Fibroblast of skin of back (primary cell): ENCODE measurements at places on chromosomes 6 and 20.

- no peak for DNase-seq
Measured at GRCh38 chr20:3777381-3777715, 3.9 kb downstream of the SPEF1 start.

DNA sequence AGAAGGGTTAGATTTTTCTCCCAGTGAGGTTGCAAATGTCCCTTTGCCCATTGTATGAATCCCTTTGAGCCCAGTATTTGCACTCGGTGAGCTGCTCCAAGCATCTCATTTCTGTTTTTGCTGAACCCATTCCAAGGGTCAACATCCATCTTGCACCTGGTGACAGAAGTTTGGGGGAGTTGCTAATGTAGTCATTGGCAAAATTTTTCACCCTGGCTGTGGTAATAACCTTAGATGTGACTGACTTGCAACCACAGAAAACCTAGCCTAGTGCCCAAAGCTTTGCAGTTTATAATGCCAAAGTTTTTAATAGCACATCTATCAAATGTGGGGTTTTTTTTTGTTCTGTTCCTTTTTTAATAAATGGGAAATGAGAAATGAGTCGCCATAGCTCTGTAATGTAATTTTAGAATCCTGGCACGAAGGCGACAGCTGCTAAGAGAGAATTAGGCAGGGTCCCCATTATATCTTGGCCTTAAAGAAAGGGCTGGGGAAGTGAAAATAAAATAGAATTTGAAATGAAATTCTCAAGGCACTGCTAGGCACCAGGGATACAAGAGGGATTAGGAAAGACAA is 682.8 kb downstream of the KIF16B start:
- no peak for DNase-seq

- DNase-seq, result no peak
Measured at GRCh38 chr20:4866429-4866828, 134.9 kb downstream of the SLC23A2 start.

GRCh38 chr6:135014353-135014832 is 40.2 kb downstream of the HBS1L start:
- no peak for DNase-seq

DNA sequence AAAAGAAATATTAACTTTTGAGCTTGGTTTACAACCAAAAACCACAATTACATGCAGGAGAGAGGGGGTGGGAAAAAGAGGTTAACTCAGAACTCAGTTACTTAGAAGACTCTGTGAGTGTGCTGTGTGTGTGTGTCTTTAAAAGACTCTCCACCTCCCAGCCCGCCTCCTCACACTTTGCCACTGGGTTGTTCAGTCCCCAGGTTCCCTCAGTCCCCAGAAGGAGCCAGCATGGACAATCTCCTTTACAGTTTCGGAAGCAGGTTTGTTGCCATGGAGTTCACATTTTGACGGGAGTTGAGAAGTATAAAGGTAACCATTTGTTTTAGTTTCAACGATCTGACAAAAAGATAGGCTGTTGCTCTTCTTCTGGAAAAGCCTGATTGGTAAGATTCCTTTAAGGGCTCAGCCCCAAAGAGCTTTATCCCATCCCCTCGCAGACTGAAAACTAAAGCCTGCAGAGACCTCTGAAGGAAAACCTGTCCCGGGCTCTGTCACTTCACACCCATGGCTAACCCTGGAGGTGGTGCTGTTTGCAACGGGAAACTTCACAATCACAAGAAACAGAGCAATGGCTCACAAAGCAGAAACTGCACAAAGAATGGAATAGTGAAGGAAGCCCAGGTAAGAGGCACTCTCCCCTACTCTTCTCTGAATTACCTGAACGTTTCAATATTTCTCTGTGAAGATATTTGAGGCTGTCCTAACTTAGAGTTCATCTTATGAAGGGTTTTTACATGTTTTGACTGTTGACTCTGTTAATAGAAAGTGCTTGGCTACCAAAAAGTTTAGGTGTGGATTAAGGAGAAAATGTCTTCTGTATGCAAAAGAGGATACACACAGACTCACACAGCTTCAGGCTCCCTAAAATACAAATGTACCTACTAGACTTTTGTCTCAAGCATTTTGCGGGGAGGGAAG is at the start of gene SPTLC3:
Gene SPTLC3 (plus strand): TSS at position 212 of the 921 bp plus-strand sequence. CDS start 296 bp downstream, at position 508.
- DNase-seq, result peak; percentile 15

GRCh38 chr6:156727715-156728385 is 49.3 kb upstream of the ARID1B start:
- no peak for DNase-seq

DNA sequence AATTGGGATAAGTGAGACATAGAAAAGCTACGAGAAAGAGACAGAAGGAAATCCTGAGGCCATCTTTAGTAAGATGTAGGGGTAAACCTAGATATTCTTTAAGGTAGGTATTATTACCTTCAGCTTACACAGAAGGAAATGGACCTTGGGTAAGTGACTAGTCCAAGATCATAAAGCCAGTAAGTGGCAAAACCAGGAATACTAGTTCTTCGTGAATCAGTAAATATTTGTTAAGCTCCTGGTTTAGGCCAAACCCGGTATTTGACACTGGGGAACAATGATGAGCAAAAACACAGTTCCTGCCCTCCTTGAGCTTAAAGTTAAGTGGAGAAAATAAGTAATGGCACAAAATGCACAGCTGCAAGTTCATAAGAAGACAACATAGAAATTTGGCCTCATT is 5.3 kb downstream of the TRIM39 start:
- no peak for DNase-seq

GRCh38 chr6:143179901-143180612 is 119.4 kb downstream of the AIG1 start:
- no peak for DNase-seq

DNA sequence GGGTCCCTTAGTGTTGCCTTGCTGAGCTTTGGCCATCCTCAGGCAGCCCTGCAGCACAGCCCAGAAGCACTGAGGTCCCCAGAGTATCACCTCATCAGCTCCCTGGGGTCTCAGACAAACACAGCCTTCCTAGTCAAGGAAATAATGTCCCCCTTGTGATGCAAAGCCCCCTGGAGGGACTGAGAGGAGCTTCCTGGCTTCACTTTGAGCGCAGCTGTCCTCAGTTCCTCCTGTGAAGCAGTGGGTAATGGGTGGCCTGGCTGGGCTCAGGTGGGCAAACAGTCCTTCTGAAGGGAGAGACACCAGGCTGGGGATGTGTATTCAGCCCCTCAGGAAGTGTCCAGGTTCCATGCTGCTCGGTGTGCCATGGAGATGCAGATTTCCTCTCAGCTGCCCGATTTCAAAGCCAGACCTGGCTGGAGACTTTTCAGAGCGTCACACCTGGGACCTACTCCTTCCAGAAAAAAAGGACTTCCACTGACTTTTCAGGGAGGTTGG is 79.2 kb upstream of the FOXA2 start:
- no peak for DNase-seq

DNA sequence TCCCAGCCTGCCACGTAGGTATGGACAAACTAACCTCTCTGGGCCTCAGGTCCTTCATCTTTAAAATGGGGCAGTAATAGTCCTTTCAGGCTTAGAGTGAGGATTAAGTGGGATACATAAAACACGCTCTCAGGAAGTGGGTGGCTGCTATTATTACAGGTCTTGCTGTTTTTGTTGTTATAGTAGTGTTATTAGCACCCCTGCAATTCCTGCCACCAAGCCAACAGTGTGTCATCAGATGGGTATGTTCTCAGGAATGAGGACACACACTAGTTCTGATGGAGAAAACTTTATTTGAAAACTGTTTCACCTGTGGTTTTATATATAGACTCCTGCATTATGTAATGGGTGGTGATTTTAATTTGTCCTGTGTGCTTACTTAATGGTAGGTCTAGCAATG is 131.7 kb downstream of the LRRC1 start:
- peak; percentile 56 for DNase-seq

DNA sequence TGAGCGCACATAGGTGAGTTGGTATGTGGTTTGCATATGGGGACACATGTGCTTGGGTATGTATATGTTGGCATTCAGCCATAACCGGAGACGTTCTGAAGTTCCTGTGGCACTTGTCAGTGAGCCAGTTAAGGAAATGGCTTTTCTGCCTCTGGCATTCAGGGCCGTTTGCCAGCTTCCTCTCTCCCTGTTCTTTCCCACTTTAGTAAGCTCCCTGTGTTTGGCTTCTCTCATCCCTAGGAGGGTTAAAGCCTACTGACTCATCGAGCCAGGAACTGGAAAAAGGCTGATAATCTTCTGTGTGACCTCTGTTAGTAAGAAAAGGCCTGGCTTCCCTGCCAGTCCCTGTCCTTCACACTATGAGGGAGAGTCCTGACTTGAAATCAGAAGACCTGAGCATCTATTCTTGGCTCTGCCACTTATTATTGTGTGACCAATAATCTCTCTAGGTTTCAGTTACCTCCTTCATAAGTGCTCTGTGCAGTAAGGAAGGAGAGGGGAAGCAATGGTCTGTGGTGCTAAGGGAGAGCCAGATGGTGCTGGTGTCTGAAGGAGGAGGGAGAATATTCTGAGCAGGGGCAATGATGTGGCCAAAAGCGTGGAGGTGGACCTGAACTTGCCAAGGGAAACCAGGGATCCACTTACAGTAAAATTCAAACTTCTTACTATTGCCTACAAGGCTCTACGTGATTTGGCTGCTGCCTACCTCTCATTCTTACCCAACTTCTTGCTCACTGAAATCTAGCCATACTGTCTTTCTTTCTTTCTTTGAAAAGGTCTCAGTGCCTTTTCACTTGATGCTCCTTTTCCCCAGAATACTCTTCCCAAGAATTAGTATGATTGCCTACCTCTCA is 31.4 kb downstream of the ACSS2 start:
- DNase-seq, result peak; percentile 96

- no peak for DNase-seq
Measured at GRCh38 chr6:7887278-7887991, 23.2 kb downstream of the TXNDC5 start.

GRCh38 chr6:154448448-154449096 is 61.9 kb downstream of the CNKSR3 start:
- DNase-seq, result peak; percentile 73

DNA sequence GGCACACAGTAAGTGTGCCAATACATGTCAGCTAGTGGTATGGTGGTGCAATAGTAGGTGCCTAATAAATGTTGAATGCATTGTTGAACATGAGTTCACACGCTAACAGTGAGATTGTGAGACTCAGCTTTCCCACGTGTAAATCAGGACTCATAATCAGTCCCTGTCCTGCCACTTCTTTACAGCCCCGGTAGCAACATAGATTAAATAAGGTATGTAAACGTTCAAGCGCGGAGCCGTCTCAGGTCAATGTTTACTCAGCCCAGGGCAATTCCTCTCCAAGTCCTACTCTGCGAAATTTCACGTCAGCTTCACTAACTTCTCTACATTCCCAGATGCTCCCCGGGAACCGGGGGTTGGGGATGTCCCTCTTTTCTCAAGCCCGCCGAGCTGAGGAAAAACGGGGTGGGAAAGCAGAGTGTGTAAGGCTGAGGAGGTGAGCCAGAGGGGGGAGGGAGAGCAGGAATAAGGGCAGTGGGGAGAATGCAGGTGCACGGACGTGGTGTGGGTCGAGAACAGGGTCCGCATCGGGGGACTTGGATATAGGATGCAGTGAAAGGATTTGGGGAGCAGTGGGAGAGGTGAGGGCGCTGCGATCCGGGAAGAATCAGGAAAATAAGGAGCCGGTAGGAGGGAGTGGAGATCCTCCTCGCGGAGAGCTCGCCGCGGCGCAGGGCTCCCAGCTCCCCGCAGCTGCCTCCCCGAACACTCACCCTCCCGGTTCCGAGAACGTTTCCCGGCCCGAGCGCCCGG is 544 bp upstream of the TP53INP2 start:
- peak; percentile 9 for DNase-seq

GRCh38 chr6:21185861-21186478 is 407.6 kb upstream of the SOX4 start:
- DNase-seq, result no peak
